Mesothelial cell of epicardium (in vitro differentiated cells): ENCODE measurements at places on chromosomes 16 and 17.

DNA sequence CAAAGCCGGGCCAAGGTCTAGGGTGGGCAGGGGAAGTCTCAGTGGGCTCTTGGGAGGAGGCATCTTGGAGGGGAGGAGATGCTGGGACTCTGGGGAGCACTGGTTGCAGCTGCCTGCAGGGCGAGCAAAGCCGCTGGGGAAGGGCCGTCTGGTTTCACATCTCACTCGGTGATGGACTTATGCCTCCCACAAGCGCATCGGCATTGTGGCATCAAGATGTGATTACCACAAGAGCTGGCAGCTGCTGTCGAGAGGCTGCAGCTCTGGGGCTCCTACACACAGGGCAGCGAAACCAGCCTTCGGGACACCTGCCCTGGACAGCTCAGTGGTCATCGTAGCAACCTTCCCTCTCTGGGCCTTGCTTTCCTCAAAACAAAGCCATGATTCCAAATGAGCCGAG lies 3.1 kb upstream of the KCNJ12 start:
- no peak for DNase-seq

DNA sequence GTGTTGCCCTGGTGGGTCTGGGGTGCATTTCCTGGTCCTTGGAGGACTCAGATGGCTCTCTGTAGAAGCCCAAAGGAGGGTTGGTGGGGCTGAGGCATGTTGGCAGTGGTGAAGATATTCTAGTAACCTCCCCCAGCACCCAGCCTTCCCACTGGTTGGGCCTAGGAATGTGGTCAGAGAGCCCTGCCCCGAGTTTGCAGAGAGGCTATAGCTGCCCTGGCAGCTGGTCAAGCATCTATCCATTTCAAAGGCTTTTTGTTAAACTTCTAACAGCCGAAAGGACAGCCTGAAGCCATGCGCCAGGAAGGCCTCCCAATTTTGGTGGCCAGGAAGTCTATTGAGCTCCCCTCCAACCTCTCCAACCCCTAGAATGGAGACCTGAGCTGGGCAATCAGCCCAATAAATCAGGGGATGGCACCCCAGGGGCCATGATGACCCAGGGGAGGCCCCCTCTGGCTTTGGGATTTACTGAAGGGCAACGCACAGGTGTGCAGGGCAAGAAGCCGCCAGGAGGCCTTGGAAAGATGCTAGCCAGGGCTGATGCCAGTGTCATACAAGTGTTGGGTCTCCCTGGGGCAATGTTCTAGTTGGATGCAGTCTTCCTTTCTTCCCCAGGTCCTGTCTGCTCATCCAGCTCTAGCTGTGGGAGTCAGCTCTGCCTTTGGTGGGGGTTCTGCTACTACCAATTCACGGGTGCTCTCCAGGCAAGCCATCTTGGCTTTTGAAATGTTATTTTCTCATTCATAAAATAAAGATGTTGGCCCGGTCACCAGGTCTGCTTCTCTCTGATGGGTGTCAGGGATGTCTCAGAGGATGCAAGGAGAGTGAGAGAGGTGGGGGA lies 30.9 kb upstream of the AXIN2 start:
- no peak for DNase-seq

GRCh38 chr16:85228970-85229430 lies 116.7 kb upstream of the CIBAR2 start:
- no peak for DNase-seq

- no peak for DNase-seq
Observed at GRCh38 chr17:75300280-75300679, 11.0 kb upstream of the SLC25A19 start.
